ENCODE measurements at places on chromosomes 7 and 10.

DNA sequence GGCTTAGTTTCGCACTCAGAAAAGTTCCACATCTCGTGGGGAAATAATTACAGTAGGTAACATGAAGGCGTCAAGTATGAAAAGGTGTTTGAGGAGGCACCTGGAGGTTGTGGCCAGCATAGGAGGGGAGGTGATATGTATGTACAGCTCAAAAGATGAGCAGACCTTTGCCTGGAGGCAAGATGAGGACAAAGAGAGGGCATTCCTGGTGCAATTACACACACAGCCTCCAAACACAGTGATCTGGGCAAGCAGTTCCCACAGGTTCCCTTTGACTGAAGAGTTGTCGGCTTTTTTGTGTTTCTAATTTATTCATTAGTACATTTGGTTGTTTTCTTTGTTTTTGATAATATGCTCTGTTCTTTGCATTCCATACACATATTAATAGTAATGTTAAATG is 46.9 kb downstream of the CDK14 start:
- no peak overlapping the region for H3K27ac ChIP-seq
- no peak overlapping the region for H3K4me3 ChIP-seq
- no peaks in the 10 kb centered on the region for H3K27me3 ChIP-seq
- H3K36me3 ChIP-seq = no peaks in the 10 kb centered on the region
- DNase-seq = no peak

GRCh38 chr10:30048768-30049517 is 10.4 kb downstream of the JCAD start:
- H3K36me3 ChIP-seq = peaks cover 39% of the 10 kb centered on the region
- H3K27me3 ChIP-seq = no peaks in the 10 kb centered on the region
- DNase-seq = no peak
- H3K4me3 ChIP-seq = no peak overlapping the region

GRCh38 chr10:63910806-63911205 is 389.6 kb downstream of the REEP3 start:
- no peak for DNase-seq
- H3K36me3 ChIP-seq = no peaks in the 10 kb centered on the region
- no peaks in the 10 kb centered on the region for H3K4me1 ChIP-seq

DNA sequence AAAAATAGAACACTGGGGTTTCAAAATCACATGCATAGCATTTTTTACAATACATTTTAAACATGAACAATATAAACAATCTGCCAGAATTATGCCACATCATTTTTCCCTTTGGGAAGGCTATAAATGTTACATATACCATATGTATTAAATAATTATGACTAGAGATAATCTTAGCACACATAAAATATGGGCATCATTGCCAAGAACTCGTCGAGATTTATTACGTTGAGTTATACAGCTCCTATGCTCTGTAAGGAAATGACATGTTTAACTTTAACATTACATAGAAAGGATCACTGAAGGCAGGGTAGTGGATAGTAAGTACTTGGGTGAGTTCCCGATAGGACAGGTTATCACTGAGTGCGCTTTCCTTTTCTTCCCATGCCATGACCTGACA is 267.8 kb downstream of the PARD3 start:
- no peak overlapping the region for H3K4me3 ChIP-seq
- no peak overlapping the region for H3K27ac ChIP-seq
- peaks cover 24% of the 10 kb centered on the region for H3K4me1 ChIP-seq
- H3K27me3 ChIP-seq = no peaks in the 10 kb centered on the region
- H3K36me3 ChIP-seq = no peaks in the 10 kb centered on the region

GRCh38 chr7:7554649-7555575 is 11.8 kb upstream of the MIOS start:
- H3K4me1 ChIP-seq = no peaks in the 10 kb centered on the region
- no peak for DNase-seq
- H3K27me3 ChIP-seq = no peaks in the 10 kb centered on the region
- H3K4me3 ChIP-seq = no peak overlapping the region

DNA sequence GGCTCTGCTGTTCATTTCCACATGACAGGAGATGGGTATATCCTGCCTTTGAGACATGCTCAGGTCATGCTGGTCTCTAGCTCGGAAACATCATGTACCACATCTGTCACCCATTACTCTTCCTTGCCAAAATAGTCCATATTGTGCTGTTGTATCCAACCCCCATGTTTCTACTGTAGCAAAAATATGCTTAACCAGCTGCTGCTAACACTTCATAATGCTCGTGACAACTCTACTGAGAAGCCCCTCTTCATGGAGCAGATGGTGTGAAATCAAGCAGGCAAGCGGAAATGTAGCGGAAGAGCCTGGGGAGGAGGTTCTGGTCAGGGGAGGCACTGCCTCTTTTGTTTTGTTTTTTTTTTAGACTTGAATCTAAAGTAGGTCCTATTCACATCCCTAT is 82.9 kb downstream of the NPY start:
- no peaks in the 10 kb centered on the region for H3K4me1 ChIP-seq
- no peak overlapping the region for H3K27ac ChIP-seq
- H3K4me3 ChIP-seq = no peak overlapping the region
- H3K27me3 ChIP-seq = no peaks in the 10 kb centered on the region
- DNase-seq = no peak
- no peaks in the 10 kb centered on the region for H3K36me3 ChIP-seq

DNA sequence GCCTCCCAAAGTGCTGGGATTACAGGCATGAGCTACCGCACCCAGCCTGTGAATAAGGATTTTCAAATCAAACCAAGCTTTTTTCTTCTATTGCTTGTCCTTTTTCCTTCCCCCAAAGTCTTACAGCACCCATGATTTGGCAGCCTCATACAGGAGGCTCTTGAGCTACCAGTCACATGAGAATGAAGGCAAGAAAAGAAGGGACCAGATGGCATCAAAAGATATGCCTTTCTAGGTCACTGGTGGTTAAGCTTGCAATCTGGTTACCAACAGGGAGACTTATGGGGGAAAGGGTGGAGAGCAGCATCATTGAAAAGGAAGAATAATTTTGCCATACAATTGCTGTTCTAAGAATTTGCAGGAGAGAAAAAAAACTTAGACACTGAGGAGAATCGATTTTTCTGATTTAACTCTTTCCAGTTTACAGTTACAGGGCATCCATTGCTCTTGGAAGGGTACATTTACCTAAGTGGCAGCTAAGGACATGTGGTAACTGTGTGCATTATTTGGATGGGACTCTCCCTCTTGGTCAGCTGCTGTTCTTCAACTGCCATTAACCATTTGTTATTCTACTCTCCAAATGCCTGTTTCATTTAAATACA is 29.5 kb downstream of the SMNDC1 start:
- DNase-seq = no peak
- H3K36me3 ChIP-seq = no peaks in the 10 kb centered on the region
- H3K27me3 ChIP-seq = no peaks in the 10 kb centered on the region
- H3K27ac ChIP-seq = peak overlapping the region; percentile 55
- no peak overlapping the region for H3K4me3 ChIP-seq

Data from esophagus muscularis mucosa (tissue), 4 donors.